ENCODE measurements at places on chromosomes 12 and 14.

DNA sequence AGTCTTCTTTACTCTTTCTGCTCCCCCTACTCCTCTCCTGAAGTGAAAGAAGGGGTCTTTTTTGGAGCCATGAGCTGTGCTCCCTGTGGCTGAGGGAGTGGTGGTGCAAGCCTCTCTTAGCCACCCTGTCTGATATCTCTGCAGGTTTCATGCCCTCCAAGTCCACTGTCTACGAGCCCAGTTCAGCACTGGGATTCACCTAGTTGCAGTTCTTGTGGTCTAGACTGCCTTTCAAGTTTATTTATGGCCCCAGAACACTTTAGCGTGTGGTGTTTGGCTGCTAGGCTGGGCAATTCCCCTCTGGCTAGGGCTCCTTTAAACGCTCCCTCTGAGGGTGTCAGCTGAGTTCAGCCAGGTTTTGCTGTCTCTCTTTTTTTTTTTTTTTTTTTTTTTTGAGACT lies 908.6 kb downstream of the TRHDE start:
- no peak for DNase-seq

DNA sequence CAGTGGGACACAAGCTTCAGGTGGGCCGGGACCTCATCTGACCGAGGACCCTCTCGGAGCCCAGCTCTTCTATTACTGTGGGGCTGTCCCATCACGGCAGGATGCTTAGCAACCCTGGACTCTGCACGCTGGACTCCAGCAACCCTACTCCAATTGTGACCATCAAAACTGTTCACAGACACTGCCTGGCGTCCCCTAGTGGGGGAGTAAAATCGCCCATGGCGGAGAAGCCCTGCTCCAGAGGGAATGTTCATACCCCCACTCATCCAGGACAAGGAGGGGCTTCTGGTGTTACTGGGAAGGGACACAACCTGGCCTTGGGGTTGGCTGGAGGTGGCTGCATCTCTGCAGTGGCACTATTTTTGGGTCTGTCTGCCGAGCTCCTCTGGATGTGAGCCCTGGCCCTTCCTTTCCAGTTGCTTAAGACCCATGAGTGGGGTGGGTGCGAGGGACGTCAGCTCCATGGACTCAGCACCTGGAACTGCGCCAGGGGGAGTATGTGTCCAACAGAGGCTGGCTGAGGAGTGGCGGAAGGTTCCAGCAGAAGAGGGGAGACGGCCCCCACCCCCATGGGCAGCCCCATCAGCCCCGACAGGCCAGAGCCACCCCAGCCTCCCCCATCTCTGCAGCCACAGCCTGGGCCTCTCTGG lies 103.8 kb downstream of the RFLNA start:
- no peak for DNase-seq

GRCh38 chr12:64088431-64089349 lies 133.4 kb downstream of the KICS2 start:
- DNase-seq = peak; percentile 96

GRCh38 chr12:52903285-52903854 lies 1.5 kb downstream of the KRT8 start:
- DNase-seq = peak; percentile 83

DNA sequence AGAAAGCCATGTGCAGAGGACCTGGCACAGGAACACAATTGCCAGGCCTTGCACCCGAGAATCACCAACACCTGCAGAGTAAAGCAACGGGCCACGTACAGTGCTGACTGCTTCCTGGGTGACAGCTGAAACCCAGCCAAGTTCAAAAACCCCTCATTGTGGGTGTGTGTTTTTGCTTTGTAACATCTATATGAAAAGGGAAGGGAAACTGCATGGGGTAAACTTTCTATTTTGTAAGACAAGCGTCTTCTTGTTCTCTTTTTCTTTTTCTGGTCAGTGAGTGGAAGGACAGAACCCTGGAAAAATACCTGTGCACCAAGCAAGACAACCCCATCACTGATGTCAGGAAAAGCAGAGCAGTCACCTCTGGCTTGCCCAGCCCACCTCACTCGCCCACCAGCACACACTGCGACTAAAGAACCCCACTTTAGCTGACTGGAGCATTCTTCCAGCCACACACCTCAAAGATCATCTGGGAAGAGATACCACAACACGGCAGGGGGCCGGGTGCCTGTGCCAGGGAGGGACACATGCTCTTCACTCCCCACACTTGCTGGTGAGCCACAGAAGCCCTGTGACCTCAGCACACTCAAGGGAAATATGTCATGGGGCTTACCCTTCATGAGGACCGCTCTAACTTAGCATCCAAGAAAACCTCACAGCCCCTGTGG lies 172.3 kb downstream of the NDUFA12 start:
- DNase-seq = no peak

- DNase-seq = peak; percentile 28
These were observed 2.0 kb upstream of the MDM1 start for GRCh38 chr12:68334132-68334531.

DNA sequence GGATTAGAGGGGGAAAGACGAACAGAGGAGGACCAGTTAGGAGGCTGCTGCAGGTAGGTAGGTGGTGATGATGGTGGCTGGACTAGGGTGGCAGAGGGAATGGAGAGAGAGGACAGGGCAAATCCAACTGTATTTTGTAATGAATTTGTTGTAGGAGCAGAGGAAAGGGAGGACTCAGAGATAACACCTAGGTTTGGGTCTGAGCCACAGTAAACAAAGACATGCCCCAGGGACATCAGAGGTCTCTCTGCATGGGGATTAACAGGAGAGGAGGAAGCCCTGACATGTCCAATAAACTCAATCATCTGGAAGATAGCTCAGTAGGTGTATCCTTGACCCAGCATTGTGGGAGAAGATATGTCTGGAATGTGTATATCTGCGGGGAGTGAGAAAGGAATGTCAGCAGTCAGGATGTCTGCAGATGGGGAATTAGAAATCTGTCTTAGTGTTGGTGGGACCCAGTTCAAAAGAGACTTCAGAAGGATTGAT lies 4.7 kb upstream of the SLC48A1 start:
- no peak for DNase-seq

DNA sequence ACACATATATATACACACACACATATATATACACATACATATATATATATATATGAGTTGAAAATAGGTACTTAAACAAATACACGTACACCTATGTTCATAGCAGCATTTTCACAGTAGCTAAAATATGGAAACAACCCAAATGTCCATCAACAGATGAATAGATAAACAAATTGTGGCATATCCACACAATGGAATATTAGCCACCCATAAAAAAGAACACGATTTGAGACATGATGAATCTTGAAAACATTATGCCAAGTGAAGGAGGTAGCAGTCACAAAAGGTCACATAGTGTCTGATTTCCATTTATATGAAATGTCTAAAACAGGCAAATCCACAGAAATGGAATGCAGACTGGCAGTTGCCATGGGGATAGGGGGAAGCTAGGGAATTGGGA lies 276.3 kb downstream of the KSR2 start:
- DNase-seq = no peak

GRCh38 chr14:61611880-61612630 lies 83.3 kb upstream of the HIF1A start:
- no peak for DNase-seq

GRCh38 chr12:44775901-44776300 lies 100.2 kb downstream of the NELL2 start:
- no peak for DNase-seq

DNA sequence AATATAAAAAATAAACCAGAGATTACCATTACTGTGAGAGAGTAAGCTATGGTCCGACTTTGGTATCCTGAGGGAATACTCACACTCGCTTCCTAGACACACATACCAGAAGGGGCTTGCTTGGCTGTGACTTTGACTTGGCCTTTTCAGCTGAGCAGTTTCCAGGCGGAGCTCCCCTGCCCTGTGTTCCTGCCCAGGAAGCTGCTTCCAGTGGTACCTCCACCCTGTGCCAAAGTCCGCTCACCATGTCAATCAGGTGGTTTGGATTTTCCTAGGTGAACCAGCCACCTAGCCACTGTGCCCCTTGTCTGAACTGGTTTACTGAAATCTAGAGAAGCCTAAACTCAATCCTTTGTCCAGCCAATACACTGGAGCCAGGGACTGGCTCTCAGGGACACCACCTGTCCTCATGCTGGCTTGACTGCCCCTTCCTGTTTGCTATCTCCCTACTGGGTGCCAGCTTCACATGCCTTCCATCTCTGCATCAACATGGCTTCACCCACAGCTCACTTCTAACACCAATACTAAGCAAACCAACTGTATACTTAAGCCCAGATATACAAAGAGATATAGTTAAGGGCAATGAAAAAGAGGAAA lies 28.6 kb downstream of the MAX start:
- DNase-seq = no peak

DNA sequence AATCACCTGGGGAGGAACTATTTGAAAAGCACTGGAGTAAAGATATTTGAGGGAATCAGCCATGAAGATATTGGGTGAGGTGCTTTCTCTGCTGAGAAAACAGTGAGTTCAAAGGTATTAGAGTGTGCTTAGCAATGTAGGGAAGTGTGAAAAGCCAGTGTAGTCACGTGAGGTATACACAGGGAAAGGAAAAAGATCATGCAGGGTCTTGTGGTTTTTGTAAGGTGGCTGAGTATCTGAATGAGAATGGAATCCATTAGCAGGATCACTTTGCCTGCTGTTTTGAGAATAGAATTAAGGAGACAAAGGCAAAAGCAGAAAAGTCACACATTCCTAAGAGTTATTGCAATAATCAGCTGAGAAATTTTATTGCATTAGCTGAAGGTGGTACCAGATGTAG lies 193.0 kb downstream of the PIK3C2G start:
- DNase-seq = no peak

DNA sequence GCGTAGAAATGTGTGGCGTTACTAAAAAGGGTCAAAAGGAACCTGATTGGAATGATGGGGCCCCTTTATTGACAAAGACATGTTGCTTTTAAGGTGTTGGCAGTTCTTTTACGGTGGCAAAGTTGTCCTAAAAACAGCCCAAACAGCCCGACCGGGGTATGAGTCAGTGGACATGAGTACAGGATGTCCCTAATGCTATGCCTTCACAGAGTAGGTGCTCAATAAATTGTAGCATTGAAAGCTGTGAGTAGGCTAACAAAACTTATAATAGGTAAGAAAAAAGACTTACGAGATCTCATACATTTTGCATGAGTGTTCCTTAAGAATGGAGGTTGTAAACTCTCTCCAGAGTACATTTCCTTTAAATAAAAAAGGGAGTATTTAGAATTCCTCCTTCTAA lies 2.6 kb downstream of the ELK3 start:
- no peak for DNase-seq

DNA sequence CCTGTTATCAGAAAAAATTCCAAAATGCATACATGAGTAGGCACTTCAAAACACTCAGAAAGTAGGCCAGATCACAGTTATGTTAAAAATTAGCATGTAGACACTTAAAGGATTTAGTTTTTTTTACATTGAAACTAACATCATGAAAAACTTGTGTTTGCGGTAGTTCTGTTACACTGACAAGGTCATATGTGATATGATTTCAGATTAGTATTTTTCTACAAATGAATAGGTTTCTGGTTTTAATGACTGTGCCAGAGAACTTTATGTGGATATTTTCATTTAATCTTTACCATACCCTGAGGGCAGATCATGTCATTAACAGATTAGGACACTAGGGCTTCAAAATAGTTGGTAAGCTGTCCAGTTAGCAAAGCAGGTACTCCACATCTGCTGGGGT lies 20.7 kb downstream of the YARS2 start:
- DNase-seq = no peak

- no peak for DNase-seq
These were observed 12.8 kb upstream of the PLEKHG3 start for GRCh38 chr14:64691376-64691775.

GRCh38 chr12:92028441-92028709 lies 117.3 kb downstream of the BTG1 start:
- DNase-seq = peak; percentile 31

GRCh38 chr12:95962222-95962621 lies 19.1 kb downstream of the AMDHD1 start:
- no peak for DNase-seq

GRCh38 chr12:68344126-68344525 lies 12.0 kb upstream of the MDM1 start:
- DNase-seq = no peak

DNA sequence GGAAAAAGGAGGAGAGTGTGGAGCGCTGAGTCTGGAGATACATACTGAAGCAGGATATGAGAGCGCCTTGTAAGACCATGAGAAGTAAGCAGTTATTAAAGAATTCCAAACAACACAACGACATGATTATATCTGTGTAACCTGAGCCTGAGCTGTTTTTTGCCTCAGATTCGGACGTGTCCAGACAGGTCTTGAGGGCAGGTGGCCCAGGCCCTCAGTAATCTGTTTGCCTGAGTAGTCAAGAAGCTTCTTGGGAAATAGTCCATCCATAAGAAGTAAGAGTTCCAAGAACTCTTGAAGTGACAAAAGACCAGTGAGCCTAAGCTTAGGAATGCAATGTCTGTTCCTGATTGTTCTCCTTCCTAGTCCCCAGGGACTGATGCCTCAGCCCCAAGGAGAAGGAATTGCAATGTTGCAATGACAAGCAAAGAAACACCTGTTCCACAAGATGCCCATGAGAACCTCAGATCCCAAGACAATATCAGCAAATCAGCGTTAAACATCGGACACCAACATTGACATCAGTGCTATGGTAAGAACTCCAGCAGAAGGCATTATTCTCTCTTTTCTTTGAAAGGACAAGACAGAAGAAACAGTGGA lies 34.7 kb upstream of the ADAMTS20 start:
- DNase-seq = no peak

DNA sequence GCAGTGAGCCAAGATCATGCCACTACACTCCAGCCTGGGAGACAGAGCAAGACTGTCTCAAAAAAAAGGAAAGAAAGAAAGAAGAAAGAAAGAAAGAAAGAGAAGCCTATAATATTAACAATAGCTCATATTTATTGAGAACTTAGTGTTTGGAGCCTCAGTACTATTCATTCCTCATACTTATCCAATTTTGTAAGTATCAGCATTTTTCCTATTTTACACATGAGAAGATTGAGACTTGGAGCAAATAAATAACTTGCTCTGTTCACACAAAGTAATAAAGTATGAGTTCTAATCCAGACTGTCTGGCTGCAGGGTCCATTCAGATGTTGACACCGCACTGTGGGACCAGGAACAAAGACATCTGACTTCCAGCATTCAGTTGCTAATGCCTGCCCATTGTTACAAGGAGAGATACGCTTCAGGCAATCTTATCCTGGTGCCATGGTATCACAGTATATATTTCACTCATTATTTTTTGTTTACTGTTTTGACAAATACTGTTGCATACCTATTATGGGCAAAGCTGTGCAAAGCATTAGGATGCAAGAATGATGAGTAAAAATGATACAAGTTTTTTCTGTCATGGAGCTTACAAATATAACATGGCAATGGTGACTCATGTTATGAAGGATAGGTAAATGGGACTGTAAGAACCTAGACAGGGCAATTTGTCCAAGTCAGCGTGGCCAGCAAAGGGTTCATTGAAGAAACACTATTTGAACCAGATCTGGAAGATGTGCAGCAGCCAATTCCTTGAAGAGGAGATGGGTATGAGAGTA lies 21.4 kb upstream of the TMTC2 start:
- no peak for DNase-seq

GRCh38 chr12:117875744-117876435 lies 92.9 kb downstream of the KSR2 start:
- peak; percentile 55 for DNase-seq

GRCh38 chr14:73759183-73759713 lies 45.1 kb upstream of the PNMA1 start:
- no peak for DNase-seq

GRCh38 chr12:77337362-77337761 lies 272.0 kb upstream of the E2F7 start:
- DNase-seq = no peak

GRCh38 chr12:108699955-108700563 lies 31.3 kb downstream of the CORO1C start:
- DNase-seq = peak; percentile 93

- no peak for DNase-seq
These were observed 19.9 kb upstream of the KCNK10 start for GRCh38 chr14:88342980-88343379.

GRCh38 chr12:106090591-106091445 lies 47.9 kb downstream of the NUAK1 start:
- peak; percentile 94 for DNase-seq

All from dermis microvascular lymphatic vessel endothelial cell (primary cell).